ENCODE measurements at places on chromosomes 4 and X. TPM values are rescaled to one million over a fixed set of nuclear protein-coding genes. Genes with fewer than 3 reads are reported as not detected.

The TCP11X2 gene
- not detected for total RNA-seq

The CENPVL1 gene
- not detected for total RNA-seq

DNA sequence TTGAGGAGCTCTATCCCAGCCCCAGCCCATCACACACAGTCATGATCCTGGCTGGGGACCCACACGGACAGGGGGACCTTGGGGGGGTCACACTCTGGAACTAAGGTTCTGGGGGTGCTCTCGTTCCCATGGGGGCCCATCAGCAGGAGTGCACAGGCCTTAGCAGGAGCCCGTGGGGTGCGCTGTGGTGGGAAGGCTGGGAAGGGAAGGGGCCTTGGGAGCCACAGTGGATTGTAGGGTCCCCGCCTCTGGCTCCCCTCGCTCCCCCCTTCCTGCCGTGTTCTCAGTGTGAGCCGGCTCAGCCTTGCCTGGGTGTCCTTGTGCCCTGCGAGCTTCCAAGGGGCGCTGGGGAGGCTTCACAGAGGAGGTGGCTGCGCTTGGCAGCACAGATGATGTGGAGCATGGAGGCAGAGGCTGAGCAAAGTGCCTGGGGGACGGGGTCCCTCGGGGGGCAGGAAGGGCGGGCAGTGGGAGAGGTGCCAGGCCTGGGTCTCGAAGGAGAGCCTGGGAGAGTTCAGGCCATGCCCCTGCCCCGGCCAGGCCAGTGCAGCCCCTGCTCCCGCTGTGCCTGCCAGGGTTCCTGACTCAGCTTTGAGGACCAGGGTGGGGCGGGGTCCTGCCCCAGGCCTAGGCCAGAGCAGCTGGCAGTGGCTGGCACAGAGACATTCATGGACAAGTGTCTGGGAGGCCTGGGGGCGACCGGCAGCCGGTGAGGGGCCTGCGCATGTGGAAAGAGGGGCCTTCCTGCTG is 5.5 kb upstream of the HGFAC start:
- no peak for DNase-seq

DNA sequence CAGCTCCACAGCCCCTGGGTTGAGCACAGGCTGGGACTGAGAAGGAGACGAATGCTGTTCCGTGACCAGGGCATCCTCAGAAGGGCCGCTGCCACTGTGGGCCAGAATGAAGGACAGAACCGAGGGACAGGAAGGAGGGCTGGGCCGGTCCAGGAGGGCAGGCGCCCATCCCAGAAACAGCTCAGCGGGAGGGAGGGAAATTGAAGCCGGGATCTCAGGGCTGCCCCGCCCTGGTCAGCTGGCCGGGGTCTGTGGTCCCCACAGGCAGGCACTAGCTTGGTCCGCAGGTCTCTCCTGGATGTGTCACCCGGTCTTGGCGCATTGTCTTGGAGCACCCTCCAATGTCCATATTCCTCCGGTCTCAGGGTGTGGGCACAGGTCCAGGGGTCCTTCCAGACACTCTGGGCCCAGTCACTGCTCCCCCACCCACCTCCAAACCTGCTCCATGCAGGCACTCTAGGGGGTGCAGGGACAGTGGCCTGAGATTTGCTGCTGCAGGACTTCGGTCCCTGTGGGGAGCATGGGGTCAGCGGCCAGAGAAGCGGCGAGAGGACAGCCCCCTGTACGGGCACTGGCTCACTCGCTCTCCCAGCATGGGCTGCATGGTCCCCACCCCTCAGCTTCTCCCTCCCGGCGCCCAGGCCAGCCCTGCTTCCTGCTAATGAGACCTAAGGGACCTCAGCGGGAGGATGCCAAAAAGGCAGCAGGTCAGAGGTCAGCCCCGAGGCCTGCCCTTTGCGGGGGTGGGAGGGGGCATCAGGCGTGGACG is 23.9 kb upstream of the MXD4 start:
- DNase-seq: no peak

DNA sequence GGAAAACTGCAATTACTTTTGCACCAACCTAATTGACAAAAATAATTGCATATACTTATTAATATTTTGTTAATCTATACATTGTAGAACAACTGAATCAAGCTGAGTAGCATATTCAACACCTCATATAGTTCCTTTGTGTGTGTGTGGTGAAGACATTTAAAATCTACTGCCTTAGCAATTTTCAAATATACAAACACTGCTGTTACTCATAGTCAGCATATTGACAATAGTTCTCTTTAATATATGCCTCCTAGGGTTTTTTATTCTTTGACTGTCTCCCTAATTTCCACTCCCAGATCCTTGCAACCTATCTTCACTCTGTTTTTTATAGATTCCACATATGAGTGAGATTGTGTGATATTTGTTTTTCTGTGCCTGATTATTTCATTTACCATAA is 426.8 kb downstream of the PPARGC1A start:
- no peak for DNase-seq

All from activated CD8-positive, alpha-beta memory T cell treated with anti-CD3 and anti-CD28 coated beads, Interleukin-2, amount 10 ng/mL, durations not matched to agents 7 days and 5 days (primary cell).